ENCODE measurements at places on chromosomes 12 and 14.
A peak's percentile ranks its signal among the peaks of the same experiment; 100 is the strongest.

DNA sequence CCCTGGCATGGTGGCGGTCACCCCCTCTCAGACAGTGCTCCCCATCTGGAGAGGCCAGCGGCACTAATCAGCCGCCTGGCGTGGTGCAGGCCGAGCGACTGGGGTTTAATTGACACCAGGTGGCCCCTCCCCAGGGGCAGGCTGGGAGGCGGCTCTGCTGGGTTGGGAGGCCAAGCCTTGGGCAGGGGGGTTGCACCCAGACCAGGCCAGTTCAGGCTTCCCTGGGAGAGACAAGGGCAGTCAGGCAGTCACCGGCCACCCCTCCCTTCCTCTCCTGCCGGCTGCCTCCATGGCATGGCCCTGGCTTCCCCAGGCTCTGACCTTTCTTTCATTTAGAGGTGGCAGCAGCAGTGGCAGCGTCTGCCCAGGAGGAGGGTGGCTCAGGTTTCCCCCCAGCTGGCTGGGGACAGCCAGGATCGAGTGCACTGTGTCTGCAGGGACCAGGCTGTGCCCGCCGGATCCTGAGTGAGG lies 78.1 kb upstream of the NOS1 start:
- DNase-seq: no peak

GRCh38 chr12:124115976-124116690 lies 143.1 kb downstream of the ZNF664 start:
- no peak for DNase-seq

GRCh38 chr14:35240231-35240630 lies 52.0 kb upstream of the PSMA6 start:
- DNase-seq: no peak

- DNase-seq: no peak
Measured at GRCh38 chr12:131239384-131240094, 285.8 kb downstream of the ADGRD1 start.

DNA sequence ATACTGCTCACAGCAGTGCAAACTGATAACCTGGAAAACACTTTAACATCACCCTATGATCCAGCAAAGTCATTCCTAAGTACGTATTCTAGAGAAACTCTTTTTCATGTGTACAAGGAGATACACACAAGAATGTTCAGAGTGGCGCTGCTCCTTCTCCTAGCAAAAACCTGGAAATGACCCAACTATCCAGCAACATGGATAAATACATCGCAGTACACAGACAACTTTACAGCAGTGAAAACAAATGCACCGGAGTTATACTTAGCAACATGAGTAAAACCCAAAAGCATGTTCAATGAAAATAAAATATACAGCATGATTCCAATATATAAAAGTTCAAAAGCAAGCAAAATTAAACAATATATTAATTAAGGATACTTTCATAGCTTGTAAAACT lies 18.7 kb downstream of the SART3 start:
- no peak for DNase-seq

- DNase-seq: no peak
Measured at GRCh38 chr12:84506282-84506681, 406.3 kb downstream of the SLC6A15 start.

- no peak for DNase-seq
Measured at GRCh38 chr12:53201177-53201541, 5.9 kb downstream of the ITGB7 start.

DNA sequence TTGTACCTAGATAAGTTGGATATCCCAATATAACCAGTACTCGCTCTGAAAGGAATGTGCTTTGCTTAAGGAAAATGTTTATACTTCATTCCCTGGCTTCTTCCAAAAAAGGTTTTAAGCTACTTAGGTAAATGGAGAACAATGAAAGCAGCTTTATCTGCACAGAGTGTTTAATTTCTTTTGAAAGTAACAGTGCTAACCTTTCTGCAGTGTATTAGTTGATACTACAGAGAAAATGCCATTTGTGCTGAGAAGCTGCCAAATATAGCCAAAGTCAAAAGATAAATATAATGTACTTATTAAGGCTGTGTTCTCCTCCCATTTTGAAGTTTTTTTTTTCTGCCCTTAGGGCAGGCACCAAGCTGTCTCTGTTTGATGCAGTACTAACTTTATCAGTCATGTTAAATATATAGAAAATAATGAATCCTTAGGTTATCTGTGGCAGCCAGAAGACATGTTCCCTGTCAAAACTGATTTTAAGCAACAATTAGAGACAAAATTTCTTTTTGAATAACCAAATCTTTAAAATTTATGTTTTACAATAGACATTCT lies 145.4 kb upstream of the KITLG start:
- DNase-seq: no peak

DNA sequence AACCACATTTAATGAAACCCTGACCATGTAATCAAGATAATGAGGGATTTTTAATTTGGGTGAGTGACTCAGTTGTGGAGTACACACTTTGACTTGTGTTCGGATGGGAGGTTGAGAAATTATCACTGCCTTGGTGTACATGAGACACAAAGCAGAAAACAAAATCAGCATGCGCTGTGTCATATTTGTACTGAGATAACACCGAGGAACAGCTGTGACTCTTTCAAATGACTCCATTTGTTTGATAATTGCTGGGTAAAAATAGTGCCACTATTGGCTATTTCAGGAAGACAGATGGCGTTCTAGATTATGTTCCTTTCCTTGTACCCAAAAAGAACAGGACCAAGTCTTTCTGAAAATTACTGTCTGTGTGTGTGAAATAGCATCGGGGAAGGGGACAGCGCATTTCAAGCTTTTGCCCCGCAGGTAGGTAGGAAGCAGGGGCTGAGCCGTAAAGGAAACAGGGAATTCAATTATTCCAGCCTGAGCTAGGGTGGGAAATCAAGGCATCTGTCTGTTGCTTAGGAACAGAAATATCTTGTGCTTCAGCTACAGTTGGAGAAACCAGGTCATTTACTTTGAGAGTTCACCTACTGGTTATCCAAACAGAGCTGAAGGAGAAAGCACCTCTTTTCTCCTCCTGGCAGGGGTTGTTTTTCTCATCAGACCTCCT lies 114.3 kb downstream of the SNAPC1 start:
- DNase-seq: no peak

- peak; percentile 61 for DNase-seq
Measured at GRCh38 chr12:56007564-56008559, 10.8 kb downstream of the SUOX start.

DNA sequence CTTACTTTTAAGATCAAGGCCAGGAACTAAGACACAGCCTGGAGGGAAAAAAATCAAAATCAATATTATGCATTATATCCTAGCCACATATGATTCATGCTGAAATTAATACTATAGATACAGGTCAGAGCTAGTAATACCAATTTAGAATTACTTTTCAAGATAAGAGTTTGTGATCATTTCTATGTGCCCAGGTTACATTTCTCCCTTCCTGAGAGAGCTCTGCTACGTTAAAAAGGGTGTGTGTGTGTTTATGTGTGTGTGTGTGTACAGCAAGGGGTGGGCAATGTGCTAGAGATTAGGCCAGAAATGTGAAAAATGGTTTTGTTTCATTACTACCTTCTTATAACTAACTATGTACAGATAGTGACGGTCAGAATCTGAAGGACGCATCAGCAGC lies 223.9 kb upstream of the FLRT2 start:
- DNase-seq: no peak

DNA sequence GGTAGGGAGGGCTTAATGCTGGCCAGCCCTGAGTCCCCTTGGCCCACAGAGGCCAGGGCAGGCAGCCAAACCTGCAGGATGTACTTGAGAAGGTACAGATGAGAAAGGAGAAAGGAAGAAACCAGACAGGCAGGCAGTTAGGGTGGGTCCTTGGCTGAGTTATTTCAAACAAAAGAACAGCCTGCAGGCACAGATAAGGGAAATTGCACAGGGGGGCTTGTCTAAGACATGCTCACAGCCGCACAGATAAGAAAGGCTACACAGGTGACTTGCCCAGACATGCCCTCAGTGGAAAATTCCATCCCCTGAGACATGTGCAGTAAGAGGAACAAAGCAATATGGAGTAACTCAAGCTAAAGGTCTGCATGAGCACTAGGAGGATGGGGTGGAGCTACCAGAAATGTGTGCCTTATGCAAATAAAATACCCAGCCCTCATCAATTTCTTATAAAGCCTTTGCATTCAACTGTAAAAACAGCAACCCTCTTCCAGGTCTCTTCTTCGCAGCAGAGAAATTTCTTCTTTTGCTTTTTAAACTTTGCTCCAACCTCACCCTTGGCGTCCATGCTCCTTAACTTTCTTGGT lies 158.2 kb upstream of the RGS6 start:
- no peak for DNase-seq

DNA sequence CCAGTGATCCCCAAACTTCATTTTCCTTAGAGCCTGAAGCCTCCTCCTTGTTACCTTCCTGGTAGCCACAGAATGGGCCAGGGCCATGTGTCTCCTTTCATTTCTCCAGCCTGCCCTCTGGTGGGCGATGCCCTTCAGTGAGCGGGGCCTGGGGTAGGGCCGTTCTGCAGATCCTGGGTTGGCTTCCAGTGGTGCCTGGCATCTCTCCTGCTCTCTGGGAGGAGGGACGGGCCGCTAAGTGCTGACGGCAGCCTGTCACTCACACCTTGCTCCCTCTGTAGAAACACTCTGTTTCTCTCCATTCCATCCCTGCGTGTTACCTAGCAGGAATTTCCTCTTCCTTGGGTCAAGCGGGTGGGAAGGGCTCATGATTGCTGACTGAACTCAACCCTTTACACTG lies 232.1 kb downstream of the CACNA1C start:
- no peak for DNase-seq

GRCh38 chr14:35374263-35374712 lies 30.3 kb downstream of the NFKBIA start:
- DNase-seq: no peak

DNA sequence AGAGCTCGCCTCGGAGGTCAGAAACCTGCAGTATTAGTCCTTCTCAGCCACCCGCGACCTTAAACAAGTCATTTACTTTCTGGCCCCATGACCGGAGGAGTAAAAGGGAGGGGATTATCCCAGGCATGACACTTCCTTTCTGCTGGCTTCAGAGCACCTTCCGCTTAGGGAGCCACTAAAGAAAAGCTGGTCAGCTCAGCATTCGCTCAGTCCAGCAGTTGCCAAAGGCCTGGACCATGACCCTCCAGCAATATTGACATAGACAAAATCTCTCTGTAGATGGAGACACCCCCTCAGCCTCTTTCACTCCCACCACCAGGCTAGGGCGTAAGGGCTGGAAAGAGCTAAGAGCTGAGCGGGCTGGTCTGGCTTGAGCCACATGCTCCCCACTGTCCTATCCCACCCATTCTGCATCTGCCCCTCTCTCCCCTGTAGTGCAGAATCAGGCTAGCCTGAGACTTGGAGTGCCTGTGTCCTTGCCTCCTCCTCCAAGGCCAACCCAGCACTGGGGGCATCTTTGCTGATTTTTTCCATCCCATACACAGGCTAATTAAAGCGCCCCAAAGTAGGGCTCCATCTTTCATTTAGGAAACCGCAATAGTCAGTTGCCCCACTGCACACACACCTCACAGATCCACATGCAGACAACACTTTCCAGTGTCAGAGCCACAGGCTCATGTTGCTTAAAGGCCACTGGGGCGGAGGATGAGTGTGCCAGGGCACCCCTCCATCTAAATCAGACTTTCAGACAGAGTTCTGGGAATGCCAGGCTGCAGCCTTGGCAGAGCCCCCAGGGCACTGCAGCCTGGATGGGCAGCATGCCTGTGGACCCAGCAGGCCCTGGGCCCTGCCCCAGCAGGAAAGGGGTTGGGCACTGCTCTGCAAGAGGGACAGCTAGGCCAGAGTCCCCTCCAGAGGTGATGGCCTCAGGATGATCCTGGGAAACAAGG lies 4.0 kb upstream of the CPNE6 start:
- DNase-seq: no peak

All from stimulated activated CD8-positive, alpha-beta memory T cell treated with anti-CD3 and anti-CD28 coated beads, Interleukin-2, amount 100 ng/mL, for 1 hour (primary cell).